Glutamatergic neuron (in vitro differentiated cells): ENCODE measurements at places on chromosomes 6 and 20. TPM values are rescaled to one million over a fixed set of nuclear protein-coding genes. Genes with fewer than 3 reads are reported as not detected.

Gene RAET1L
- not detected for total RNA-seq

Gene SSTR4
- not detected for total RNA-seq

Gene KCNS1
- total RNA-seq, result not detected

Gene SYCP2
- total RNA-seq, result 0.69 TPM

Gene NHLRC1
- total RNA-seq, result 0.17 TPM

Gene CNBD2
- 4.7 TPM for total RNA-seq

Gene PLCB1
- 37.4 TPM for total RNA-seq

Gene ADA
- total RNA-seq, result 3.1 TPM

Gene SMLR1
- total RNA-seq, result not detected

Gene TREML1
- not detected for total RNA-seq

Gene ADGRF4
- total RNA-seq, result not detected

Gene DEFB127
- not detected for total RNA-seq

Gene TRIM31
- not detected for total RNA-seq

Gene HDGFL1
- not detected for total RNA-seq

Gene OPN5
- total RNA-seq, result not detected
